ENCODE measurements at places on chromosomes 3 and 15. TPM values are rescaled to one million over a fixed set of nuclear protein-coding genes. Genes with fewer than 3 reads are reported as not detected.
A peak's percentile ranks its signal among the peaks of the same experiment; 100 is the strongest.

GRCh38 chr15:73965094-73965757 is 26.9 kb downstream of the STOML1 start:
- no peak for DNase-seq

The LYZL4 gene
- total RNA-seq = not detected

DNA sequence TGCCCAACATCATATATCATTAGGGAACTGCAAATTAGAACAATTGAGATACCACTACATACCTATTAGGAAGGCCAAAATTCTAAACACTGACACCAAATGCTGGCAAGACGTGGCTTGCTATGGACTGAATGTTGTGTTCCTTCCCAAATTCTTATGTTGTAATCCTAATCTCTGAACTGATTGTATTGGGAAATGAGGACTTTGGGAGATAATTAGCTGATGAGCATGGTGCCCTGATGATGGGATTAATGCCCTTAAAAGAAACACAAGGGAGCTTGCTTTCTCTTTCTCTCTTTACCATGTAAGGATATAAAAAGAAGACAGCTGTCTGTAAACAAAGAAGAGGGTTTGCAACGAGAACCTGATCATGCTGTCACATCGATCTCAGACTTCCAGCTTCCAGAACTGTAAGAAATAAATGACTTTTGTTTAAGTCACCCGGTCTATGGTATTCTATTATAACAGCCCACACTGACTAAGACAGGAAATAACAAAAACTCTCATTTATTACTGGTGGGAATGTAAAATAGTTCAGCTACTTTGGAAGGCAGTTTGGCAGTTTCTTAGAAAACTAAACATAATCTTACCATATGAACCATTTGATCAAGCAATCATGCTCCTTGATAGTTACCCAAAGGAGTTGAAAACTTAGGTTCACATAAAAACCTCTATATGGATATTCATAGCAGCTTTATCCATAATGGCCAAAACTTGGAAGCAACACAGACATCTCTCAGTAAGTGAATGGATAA is 458.3 kb upstream of the CBLB start:
- DNase-seq = no peak

DNA sequence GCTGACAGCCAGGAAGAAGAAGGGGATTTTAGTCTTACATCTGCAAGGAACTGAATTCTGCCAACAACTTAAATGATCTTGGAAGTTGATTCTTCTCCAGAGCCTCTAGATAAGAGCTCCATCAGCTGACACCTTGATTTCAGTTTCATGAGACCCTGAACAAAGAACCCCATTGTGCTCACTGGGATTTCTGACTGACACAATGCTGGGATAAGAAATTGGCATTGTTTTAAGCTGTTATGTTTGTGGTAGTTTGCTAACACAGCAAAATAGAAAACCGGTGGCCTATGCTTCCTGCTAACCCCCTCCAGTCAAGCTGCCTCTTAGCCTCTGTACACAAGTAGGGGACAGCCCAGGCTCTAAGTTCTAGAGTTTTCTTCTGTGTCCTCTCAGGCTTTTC is 36.2 kb downstream of the MASP1 start:
- no peak for DNase-seq

DNA sequence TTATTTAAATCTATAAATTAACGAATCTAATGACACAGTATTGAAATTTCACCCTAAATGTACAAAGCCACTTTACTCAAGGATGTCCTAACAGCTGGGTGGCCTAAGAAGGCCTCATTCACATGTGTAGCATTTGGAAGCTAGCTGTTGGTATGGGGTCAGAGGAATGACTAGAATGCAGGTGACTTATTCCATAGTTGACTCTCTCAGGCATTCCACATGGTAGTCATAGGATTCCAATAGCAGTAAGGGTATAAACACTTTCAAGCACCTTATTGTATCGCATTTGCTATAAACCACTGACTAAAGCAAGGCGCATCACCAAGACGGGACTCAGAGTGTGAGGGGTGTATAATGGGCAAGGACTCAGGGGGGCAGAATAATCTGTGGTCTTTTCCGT is 294.8 kb upstream of the EPHA3 start:
- no peak for DNase-seq

DNA sequence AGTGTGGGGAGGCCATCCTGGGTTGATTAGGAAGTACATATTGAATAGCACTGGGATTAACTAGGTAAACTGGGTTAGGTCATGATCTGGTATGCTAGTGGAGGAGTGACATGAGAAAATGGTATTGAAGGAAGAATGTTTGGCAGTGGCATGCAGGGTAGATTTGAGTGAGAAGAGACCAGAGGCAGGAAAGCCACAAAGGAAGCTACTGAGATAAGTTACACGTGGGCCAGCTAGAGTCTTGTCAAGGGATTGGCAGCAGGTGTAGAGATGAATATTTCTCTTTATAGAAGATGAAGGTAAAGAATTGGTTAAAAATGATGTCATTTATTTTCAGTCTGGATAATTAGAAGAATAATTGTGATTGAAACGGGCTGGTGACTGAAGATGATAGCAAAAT is 91.0 kb upstream of the TPRG1 start:
- no peak for DNase-seq

GRCh38 chr15:92661956-92662355 is 6.4 kb upstream of the FAM174B start:
- no peak for DNase-seq

- DNase-seq = no peak
Observed at GRCh38 chr3:168517249-168518071, 421.7 kb upstream of the GOLIM4 start.

The ANKRD34C gene
- not detected for total RNA-seq

GRCh38 chr3:41662288-41662687 is 299.6 kb downstream of the ULK4 start:
- DNase-seq = no peak

The SLC15A2 gene
- 0.88 TPM for total RNA-seq

DNA sequence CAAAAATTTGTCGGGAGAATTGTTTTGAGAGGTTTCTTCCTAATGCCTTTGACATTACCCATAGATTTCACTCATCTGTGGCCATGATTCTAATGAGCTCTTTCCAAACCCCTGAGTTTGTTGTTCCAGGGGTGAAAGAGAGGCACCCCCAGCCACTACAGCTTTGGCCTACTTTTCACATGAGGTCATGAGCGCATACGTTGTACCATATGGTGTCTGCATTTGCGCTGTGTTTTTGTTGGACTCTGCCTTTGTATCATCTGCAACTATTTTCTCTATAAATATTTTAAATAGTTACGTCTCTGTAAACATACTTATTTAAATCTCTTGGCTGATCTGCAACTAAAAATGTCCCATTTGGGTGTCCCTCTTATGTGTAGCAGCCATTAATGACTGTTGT is 107.9 kb downstream of the LRTM1 start:
- DNase-seq = no peak

DNA sequence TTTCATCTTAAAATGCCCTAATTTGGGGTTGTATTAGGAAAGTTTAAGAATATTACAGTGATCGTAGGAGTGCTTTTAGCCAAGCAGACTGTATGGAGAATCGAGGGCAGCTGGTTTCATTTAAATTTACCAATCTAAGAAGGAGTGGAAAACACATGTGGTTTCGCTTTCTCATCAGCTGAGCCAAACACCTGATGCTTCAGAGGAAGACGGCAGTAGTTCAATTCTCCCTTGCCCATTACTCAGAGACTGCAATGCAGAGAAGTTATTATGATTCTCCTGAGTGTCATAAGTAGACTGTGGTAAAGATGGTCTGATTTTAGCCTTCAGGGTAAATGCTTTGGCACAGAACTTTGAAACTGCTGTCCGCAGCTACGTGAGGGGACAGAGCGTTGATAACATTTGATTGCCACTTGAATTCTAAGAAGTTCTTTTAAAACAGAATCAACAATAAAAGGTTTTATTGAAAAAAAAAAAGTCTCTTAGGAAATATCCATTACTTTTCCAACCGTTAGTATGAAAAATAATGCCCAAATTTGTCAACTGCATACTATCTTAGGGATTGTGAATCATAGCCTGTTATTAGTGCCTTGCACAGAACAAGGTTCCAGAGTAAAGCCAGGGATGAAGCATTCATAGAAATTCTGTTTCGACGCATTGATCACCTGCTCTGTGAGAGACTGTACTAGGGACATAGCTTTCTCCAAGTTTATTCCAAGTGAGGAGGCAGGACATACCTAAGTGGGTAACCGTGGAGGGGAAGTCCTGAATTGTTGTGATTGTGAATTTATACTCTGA is 25.6 kb downstream of the LYSMD4 start:
- DNase-seq = no peak

DNA sequence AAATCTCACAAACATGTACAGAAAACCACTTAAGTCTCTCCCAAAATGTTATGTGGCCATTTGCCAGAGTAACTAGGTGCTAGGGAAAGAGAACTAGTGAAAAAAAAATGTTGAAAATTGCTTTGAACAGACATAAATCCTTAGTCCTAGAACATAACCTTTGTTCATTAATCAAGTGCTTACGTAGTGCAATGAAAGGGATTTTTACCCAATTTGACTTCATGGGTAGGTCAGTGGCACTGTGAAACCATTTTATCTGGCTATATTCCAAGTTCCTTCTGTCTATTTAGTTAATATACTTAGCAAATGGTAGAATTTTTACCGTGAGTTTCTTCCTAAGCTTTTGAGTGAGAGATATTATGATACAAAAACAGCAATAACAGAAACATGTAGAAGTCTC is 209.4 kb downstream of the DIPK2A start:
- DNase-seq = no peak

DNA sequence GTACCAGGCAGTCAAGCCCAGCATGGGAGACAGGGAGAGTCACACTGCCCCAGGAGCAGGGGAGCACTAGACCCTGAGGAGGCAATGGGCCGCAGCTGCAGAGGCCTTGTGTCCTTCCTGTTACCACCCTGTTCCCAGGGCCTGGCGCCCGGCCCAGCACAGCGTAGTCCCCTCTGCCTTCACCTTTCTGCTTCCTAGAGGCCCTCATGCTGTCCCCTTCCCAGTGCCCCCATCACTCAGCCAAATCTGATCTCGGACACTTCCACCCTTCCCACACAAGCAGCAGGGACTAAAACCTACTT is 6.9 kb upstream of the TBC1D2B start:
- DNase-seq = peak; percentile 21

DNA sequence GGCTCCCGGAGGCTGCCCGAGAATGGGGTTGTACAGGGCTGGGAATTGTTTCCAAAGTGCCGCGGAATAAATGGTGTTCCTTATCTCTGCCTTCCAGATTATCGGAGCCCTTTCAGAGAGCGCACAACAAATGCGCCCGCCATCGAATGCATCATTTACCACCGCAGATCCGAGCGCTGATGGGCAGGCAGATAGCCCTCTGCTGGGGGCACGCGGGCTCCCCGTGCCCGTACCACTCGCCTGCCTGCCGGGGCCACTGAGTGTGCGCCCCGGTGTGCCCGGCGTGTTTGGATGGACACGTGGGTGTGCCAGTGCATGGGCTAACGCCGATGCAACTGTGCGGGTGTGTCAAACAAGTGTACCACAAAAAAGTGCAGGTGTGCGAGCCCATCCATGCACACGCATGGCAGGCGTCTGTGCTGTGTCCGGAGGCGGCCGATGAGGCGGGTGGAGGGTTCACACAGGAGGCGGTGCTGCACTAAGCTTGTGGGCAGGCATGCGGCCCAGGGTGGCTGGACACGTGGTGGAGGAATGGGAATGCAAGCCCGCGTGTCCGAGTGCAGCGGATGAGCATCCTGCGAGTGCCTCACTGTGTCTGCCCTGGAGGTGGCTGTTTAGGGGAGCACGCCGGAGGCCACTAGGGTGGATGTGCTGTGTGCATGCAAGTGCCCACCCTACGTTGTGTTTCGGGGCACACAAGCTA is 3.8 kb upstream of the GATA2 start:
- DNase-seq = peak; percentile 50

- DNase-seq = no peak
Observed at GRCh38 chr3:40417845-40418543, 31.0 kb downstream of the ENTPD3 start.

- DNase-seq = no peak
Observed at GRCh38 chr15:51692154-51692553, 10.9 kb downstream of the SCG3 start.

DNA sequence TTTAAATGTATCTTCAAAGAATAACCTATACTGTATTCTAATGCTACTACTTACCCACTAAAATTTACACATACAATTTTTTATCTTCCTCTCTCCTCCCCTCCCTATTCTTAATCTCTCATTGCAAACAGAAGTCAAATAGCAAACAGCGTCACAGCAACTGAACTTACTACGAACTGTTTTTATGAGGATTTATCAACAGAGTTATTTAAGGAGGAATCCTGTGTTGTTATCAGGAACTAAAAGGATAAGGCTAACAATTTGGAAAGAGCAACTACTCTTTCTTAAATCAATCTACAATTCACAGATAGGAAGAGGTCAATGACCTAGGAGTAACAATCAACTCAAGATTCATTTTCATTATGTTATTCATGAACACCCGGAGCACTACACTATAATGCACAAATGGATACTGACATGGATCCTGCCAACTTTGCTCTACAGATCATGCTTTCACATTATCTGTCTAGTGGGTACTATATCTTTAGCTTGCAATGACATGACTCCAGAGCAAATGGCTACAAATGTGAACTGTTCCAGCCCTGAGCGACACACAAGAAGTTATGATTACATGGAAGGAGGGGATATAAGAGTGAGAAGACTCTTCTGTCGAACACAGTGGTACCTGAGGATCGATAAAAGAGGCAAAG is 984 bp downstream of the FGF7 start:
- DNase-seq = no peak

DNA sequence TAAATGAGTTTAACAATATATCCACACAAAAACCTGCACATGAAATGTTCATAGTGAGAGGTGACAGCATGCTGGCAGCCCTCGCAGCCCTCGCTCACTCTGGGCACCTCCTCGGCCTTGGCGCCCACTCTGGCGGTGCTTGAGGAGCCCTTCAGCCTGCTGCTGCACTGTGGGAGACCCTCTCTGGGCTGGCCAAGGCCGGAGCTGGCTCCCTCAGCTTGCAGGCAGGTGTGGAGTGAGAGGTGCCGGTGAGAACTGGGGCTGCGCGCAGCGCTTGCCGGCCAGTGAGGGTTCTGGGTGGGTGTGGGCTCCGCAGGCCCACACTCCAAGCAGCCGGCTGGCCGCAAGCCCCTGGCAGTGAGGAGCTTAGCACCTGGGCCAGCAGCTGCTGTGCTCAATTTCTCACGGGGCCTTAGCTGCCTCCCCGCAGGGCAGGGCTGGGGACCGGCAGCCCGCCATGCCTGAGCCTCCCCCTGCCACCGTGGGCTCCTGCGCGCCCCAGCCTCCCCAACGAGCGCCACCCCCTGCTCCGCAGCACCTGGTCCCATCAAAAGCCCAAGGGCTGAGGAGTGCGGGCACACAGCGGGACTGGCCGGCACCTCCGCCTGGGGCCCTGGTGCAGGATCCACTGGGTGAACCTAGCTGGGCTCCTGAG is 3.4 kb downstream of the CCDC13 start:
- DNase-seq = no peak

- no peak for DNase-seq
Observed at GRCh38 chr3:109089265-109089664, 28.7 kb downstream of the MORC1 start.

GRCh38 chr3:139122221-139122581 is 77.5 kb upstream of the PRR23C start:
- DNase-seq = no peak
